ENCODE measurements at places on chromosomes 4 and X.

DNA sequence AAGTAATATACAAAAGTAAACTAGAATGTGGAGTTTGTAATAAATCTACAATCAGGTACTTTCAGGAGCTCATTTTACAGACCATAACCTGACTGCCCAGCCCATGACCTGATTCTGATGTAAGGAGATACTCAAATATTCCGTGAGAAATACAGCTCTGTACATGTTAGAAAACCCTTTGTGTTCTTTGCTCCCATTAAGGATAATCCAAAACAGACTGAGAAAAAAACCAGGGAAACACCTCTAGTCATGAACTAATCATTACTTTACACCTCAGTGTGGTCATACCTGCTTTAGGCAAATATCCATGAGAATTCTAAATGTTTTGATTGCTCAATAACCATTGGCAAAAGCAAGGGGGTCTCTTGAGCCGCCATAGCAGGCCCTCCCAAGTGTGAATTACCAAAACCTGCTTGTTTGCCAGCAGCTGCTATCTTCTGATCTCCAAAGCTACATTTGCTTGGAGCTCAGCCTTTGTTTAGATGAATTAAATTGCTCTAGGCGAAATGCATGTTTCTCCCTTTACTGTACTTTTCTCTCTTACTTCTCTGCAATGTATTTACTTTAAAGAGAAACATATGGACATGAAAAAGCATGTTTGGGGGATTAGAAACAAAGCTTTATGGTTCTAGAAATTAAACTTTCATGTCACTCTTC is 79.1 kb downstream of the ANKRD50 start:
- DNase-seq: no peak

DNA sequence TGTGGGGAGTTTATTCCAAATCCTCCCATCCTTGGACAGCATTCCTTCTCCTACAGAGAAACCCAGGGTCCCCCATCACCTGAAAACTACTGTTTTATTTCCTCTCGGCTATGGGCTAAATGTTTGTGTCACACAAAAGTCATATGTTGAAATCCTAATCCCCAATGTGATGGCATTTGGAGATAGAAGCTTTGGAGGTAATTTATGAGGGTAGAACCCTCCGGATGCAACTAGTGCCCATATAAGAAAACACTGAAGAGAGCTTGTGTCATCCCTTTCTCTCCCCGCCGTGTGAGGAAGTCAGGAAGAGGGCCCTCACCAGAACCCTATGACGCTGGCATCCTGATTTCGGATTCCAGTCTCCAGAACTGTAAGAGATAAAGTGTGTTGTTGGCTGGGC is 127.8 kb upstream of the NOCT start:
- no peak for DNase-seq

GRCh38 chr4:138595731-138596460 is 353.7 kb upstream of the SLC7A11 start:
- no peak for DNase-seq

DNA sequence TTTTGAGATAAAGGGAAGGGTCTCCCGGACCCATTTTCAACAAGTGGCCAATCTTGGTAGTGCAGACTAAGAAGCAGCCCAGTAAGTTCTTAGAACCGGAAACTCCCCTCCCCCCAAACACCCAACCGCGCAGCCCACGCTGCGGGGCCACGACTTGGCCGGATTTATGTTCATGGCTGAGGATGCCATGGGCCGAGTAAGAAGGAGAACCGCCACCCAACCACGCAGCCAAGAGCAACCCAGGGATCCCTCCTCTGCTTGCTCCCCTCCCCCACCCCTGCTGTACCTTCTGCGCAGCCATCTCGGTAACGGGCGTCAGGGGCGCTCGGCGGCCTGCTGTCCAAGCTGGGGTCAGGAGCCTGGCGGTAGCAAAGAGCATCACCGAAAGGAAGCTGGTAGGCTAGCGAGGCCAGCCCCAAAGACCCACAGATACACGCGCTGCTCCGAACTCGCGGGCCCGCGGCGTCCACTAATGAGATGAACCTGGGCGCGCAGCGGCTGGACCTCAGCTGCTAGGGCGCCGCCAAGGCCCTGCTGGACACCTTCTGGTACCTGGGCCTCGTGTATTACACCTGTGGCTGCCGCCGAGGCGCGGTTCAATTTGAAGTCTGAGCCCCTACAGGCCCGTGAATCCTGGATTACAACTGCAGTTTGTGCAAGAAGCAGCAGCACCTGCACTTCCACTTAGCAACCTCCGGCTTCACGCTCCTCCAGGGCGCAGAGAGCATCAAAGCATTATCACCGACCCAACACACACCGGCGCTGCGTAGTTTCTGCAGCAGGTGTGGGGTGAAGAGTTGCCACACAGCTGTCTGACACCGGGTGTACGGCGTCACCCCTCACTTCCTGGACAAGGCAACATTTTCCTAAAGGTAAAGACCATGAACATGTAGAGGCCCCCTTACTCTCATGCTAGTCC is 63.4 kb downstream of the NUDT10 start:
- DNase-seq: peak; percentile 57

DNA sequence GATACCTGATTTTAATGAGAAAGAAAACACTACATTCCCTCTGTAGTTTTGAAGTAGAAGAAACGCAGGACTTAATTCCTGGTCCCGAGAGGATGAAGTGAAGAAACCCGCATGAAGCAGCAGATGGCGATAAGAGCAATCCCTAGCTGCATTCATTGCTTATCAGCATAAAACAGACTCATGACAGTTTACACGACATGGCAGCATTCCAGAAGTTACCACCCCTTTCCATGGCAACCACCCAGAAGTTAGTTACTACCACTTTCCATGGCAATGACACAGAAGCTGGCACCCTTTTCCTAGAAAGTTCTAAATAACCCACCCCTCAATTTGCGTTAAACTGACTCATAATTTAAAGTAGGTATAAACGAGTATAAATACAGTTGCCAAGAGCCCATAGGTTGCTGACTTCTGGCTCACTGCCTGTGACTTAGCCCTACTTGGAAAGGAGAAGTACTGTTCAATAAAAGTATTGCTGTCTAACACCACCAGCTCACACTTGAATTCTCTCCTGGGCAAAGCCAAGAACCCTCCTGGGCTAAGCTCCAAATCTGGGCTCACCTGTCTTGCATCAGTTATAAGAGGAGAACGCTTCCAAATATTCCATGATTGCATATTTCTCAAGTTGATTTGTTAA is 5.5 kb upstream of the XAGE2 start:
- DNase-seq: no peak

- no peak for DNase-seq
These were observed 667.7 kb upstream of the DIPK2B start for GRCh38 chrX:45868425-45868824.

- no peak for DNase-seq
These were observed 38.2 kb upstream of the OCIAD2 start for GRCh38 chr4:48944756-48945241.

DNA sequence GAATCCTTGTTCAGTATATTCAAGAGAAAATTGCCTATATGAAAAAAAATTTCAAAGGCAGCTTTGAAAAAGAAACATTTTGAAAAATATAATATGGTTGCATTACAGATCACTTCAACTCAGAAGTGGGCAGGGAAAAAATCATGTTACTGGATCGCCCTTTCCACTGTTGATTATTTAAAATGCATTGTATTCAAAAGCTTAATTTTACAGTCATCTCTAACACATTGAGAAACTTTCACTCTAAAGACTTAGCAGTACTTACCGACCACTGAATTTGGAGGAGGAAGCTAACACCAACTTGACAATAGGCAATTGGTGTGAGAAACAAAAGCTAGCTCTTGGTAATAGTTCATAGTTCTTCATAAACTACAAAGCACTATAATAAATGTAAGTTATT is 101.9 kb downstream of the CEP135 start:
- DNase-seq: no peak

- DNase-seq: no peak
These were observed 145.8 kb downstream of the ADGRA3 start for GRCh38 chr4:22369901-22370562.

GRCh38 chrX:153687121-153688039 is at the start of gene SLC6A8:
Gene SLC6A8 (plus strand): TSS chrX:153687926. CDS start chrX:153688575, 649 bp downstream.
- DNase-seq: peak; percentile 31

DNA sequence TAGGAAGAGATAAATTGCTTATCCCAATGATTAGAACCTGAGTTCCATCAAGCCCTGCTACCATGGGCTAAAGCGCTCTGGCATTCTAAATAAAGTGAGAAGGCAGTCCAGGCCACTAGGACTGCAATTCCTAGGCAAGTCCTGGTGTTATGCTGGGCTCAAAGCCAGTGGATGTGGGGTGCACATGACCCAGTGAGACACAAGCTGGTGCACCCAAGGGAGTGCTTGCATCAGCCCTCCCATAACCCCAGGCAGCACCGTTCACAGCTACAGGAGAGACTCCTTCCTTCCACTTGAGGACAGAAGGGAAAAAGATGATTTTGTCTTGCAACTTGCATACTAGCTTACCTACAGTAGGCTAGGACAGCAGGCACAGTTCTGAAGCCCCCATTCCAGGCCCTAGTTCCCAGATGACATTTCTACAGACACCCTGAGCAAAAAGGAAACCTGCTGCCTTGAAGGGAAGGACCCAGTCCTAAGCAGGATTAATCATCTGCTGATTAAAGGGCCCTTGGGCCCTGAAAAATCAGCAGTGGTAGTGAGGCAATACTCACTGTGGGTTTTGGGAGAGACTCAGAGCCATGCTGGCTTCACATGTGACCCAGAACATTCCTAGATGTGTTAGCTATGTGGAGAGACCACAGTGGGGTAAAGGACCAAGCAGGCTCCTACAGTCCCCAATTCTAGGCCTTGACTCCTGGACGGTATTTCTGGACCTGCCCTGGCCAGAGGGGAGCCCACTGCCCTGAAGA is 77.8 kb downstream of the KLHL13 start:
- no peak for DNase-seq

GRCh38 chrX:102138064-102138463 is 4.2 kb downstream of the TCEAL6 start:
- DNase-seq: no peak

DNA sequence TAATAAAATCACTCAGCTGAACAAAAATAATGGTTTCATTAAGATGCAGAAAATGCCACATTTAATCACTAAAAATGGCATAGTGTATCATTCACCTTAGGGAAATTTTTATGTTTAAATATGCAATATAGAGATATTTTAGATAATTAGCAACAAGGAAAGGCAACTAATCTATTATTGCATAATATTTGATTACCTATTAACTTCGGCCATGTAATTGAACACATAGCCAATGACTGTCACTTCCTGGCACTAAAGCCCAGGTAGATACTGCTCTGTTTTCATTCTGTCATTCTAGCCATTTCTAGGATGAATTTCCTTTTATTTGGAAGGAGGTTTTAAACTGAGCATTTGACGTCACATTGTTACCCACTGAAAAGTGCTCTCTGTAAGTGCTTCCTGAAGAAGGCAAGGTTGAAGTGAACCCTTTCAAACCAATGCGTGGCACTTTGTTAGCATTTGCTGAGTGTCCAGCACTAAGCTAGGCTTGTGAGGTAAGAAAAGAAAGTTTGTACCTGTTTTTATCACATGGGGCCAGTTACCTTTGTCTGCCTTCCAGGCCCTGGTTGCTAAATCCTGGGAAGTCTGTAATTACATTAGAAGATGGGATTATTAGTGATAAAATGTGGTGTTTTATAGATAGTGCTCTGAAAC is 67.8 kb upstream of the LSM6 start:
- no peak for DNase-seq

DNA sequence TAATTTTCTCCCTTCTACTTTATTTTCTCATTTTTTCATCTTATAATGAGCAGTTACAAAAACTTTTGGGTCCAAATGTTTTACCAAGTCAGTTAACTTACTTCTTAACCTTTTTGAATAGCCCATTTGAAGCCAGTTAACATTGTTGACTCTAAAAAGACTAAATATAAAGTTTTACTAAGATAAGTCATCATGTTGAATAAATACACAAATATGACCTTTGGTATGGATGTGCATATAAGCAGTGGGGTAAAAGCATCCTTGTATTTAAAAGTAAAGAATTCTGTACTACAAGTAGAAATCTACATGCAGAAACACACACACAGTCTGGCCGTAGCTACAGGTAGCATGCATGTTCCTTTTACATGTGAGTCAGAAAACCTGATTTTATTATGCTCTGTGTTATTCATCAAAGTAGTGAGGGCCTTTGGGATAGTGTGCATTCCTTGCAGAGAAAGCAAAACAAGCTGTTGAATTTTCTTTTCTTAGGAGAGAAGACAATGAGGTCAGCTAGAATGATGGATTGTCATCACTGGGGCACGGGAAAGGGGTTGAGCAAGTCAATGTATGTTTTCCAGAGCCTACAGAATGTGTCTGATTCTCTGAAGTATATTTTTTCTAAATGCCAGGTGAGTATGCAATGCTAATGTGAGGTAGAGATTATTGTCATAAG is 533.2 kb upstream of the AGA start:
- no peak for DNase-seq

DNA sequence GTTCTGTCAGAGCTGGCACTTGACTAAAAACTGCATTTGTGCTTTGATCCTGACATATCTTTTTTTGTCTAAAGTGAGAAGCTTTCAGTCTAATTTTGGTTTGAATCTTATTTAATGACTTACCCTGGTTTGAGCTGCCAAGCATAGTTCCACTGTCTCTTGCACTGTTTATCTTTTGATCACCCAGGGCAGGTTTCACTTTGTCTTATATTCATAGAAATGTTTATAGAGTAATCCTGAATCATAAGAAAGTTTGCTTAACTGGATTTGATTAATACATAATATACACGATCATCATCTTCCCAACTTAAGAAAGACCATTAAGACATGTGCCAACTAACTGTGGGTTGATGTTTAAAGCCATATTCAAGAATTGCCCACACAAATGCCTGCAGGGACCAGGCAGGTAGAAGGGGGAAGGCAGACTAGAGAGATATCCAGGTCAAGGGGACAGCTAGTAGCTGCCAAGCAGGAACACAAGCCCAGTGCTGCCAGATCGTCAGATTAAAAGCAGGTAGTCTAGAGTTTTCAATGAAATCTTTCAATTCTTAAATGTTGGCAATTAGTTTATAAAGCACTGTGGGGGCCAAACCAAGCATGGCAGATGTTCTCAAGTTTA is 1.9 kb downstream of the GK start:
- DNase-seq: no peak

- DNase-seq: no peak
These were observed 72.8 kb upstream of the FAM9A start for GRCh38 chrX:8873956-8874355.

DNA sequence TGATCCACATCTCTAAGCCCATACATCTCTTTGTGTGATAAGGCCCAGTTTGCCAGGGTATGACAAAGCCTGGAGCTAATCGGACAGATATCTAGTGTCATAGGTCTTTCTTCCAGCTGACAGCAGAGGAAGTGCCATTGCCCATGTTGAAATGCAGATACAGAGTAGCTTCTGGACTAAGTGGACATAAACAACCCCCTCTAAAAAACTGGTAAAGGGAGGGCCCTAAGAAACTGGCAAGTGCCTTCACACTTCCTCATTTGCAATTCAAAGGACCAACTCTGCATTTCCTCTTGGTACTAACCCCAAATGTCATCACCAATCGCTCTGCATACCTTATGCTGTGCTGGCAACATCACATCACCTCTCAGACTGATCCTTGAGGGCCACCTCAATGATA is 20.8 kb downstream of the ARHGEF6 start:
- DNase-seq: no peak

DNA sequence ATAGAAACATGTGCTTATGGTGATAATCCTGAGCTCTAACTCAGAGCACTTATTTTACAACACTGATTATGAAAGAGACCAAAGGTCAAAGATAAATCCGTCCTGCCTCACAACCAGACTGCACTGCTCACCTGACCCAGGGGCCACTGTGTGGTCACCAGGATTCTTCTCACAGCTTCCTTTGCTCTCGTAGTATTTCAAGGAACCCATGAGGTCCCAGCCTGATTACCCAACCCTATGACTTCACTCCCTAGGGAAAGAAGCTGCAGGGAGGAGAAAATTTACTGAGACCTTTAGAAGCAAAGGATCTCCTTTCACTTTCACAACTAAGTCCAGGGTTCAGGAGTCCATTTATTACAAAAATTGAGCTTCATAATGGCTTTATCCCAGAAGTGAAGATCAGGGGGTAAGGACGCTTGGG is 9.6 kb downstream of the SLC25A5 start:
- DNase-seq: no peak
